GM20000 (cell line): ENCODE measurements at places on chromosomes 6 and 20.

GRCh38 chr6:56862415-56863175 lies 92.3 kb upstream of the BEND6 start:
- DNase-seq = no peak

GRCh38 chr6:5729813-5730517 lies 276.8 kb downstream of the NRN1 start:
- no peak for DNase-seq

GRCh38 chr6:154537511-154538325 lies 27.2 kb upstream of the CNKSR3 start:
- DNase-seq = no peak

DNA sequence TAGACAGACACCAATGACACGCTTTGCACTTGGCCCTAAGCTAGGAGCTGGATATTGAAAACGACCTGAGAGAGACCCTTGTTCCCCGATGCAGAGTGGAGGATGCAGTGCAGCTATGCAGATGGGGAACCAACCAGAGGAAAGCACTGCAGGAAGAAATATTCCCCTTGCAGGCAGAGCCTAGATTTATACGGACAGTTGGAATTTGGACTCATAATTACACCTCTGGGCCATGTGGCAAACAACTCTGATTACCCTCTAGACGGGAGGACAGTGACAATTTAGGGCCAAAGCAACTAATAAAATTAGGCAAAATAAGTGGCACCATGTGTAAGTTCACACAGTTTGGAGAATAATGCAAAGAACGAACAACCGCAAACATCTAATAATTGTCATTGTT lies 12.3 kb downstream of the PMEPA1 start:
- no peak for DNase-seq

DNA sequence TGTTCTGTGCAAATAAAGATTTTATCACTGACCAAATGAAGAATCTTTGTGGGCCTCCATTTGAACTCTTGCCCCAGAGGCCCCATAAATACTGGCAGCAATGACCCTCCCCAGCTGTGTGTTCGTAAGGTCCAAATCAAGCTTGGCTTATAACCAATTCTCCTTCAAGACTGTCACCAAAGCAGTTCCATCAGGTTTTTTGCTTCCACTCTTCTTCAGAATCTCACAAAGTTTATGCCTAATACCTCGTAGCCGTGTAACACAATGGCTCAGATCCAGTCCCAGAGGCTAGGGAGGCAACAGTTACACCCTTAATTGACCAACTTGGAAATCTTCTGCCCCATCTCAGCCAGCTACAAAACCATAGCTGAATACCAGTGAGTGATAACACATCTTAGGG lies 120.5 kb downstream of the HIVEP2 start:
- no peak for DNase-seq

DNA sequence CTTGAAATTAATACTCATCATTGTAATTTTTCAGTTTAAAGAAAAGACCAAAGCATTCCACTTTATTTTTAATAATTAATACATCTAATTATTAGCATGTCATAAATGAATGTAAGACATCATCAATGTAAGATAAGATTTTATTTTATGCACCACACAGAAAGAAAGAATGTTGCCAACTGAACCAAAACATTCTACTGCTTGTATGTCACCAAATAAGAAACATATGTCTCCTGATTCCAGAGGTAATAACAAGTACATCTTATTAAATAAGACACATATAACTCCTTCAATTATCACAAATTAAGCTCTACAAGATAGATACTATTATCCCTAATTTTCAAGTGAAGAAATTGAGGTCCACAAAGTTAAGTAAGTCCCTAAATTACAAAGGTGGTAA lies 189.5 kb downstream of the GMDS start:
- no peak for DNase-seq

DNA sequence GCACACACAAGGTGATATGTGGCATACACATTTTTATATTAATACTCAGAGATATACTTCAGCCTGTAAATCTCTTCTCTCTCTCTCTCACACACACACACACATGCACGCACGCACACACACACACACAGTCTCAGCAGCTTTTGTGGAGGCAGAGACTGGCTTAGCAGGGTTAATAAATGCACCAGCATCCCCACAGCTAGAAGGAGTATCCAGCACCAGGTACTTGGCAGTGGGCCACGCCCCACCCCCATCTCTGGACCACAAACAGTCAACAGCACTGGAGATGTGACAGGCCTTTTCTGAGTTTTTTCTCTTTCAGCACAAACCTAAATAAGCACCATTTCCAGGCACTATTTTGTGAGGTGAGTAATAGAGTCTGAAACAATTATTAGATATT lies 47.3 kb upstream of the LRFN2 start:
- no peak for DNase-seq

DNA sequence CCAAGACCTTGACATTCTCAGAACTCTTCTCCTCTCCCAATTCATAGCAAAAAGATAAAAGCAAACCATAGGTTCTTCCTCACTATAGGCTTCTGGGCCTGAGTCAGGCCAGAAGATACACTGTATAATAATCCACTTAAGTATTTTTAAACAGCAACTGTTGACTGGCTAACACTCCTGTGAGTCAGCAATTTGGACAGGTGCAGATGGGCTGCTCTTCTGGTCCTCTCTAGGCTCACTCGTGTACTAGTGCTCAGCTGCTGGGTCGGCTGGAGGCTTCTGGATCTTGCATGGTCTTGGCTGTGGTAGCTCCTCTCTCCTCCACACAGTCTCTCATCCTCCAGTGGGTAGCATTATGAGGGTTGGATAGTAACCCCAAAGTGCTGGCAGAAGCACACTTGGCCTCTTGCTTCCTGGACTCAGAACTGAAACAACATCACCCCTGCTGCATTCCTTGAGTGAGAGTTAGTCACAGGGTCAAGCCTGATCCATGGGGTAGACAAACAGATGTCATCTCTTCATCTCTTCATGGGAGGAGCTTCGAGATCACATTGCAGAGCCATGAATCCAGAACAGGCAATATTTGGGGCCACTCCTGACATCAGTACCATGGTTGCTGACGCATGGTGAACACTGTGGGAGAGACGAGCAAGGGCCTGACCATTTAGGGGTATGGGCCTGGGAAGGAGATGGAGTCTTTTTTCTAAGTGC lies 86.9 kb downstream of the C6orf118 start:
- DNase-seq = no peak

DNA sequence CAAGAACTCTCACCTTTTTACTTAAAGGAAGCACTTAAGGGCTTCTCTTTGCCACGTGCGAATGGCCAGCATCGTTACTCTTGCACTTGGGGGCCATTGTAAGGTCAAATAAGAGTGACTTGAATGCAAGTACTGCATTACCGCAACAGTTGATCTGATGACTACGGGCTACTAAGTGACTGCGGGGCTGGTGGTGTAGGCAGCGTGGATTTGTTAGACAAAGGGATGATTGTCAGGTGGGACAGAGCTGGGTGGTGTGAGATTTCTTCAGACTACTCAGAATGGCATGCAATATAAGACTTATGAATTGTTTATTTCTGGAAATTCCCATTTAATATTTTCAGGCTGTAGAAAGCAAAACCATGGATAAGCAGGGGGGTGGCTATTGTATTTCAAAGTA lies 199.7 kb upstream of the UST start:
- DNase-seq = no peak

DNA sequence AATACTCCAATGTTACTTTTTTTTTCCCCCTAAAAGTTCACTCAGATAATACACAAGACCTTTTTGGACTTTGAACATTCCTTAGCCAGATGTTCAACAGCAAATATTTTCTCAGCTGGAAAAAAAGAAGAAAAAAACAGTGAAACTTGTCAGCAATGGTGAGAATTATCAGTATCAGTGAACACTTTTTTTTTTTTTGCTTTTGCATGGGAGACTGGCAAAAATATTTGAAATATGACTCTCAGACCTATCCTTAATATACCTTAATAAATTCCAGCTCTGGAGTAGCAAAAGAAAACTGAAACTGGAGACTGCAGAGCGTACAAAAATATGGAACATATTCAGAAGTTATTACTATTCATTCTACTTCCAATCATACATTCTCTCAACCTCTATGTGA lies 92.3 kb downstream of the RFPL4B start:
- no peak for DNase-seq

GRCh38 chr6:85388531-85388930 lies 61.4 kb upstream of the NT5E start:
- DNase-seq = no peak

DNA sequence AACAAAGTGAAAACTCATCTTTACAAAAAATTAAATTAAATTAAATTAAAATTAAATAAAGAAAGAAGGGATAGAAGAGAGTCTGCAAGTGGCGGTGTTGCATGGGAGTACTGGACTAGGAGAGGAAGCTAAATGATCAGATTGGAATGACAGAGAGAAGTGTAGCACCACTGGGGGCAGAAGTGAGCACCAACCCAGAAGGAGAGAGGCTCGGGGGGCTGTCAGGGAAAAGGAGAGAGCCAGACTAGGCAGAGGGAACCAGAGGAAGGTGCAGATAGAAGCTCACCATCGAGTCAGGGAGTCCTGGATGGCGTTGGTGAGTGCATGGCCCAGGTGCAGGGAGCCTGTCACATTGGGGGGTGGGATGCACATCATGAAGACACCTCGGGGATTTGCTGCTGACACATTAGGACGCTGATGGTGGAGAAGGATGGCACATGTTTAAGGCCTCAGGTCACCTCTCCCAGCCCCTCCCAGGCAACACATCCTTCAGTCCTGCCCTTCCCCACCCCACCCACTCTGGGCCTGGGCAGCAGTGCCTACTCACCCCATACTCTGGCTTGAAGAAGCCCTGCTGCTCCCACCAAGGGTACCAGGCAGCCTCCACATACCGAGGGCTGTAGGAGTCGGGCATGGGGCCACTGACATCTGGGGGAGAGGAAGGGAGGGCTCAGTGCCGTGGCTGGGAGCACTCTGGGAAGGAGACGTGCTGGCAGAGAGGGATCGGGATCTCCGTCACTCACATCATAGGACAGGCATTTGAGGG lies 4.0 kb downstream of the VARS1 start:
- peak; percentile 70 for DNase-seq

DNA sequence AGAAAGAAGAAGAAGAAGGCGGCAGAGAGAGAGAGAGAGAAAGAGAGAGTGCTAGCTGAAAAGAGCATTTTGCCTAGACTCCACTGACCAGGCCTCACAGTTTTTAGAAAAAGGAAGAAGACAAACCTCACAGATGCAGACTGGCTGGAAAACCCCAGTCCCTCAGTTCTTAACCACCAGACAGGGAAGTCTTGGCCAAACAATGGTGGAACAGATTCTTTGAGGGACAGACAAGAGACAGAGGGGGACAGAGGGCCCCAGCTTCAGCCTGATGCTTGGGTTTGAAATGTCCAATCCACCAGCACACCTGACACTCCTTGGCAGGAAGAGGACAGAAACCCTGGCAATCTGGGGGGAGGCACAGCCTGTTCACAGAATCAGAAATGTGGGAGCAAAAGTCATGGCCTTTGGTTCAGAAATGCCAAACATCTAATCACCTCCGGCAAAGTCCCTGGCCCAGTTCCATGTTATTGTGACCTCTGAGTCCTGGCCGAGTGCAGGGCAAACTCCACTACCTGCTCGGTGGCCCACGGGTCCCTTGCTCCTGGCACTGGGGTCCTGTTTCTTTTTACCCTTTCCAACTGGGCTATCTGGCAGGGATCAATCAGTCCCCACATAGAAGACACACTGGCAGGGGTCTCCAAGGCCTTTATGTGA lies 235.2 kb downstream of the LY86 start:
- peak; percentile 30 for DNase-seq
